Ovary (tissue), 10 donors: ENCODE measurements at places on chromosomes 1 and 21. TPM values are rescaled to one million over a fixed set of nuclear protein-coding genes. Genes with fewer than 3 reads are reported as not detected.

Gene USP33
- 54.2 TPM for total RNA-seq

Gene SLC45A3
- 6.0 TPM for total RNA-seq

Gene HUNK
- 4.9 TPM for total RNA-seq

Gene ELAPOR1
- not detected for total RNA-seq

Gene TEKT2
- 4.2 TPM for total RNA-seq

Gene SPRR2B
- not detected for total RNA-seq

Gene KCNK2
- 1.6 TPM for total RNA-seq

Gene SLFNL1
- 0.72 TPM for total RNA-seq

Gene FCRL6
- 0.20 TPM for total RNA-seq

DNA sequence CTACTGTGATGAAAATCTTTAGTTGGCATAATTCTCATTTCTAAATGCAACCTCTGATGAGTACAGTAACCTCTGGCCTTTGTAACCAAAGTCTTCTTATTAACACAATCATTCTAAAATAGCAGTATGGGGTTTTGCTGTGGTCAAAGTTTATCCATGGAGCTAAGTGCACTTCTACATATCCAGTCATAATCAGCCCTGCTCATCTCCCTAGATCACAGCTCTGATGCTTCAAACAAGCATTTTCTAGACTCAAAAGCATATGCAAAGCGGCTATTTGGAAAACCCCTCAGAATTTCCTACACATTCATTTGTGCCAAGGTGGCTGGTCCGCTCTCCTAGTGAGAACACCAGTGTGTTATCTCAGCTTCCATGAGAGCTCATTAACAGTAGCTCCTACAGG, 418.6 kb downstream of the MRPL39 start:
- DNase-seq: no peak

- DNase-seq: no peak
Measured at GRCh38 chr1:26517766-26518049, 11.9 kb upstream of the RPS6KA1 start.

GRCh38 chr1:147349533-147349932, 107.0 kb downstream of the CHD1L start:
- DNase-seq: no peak

DNA sequence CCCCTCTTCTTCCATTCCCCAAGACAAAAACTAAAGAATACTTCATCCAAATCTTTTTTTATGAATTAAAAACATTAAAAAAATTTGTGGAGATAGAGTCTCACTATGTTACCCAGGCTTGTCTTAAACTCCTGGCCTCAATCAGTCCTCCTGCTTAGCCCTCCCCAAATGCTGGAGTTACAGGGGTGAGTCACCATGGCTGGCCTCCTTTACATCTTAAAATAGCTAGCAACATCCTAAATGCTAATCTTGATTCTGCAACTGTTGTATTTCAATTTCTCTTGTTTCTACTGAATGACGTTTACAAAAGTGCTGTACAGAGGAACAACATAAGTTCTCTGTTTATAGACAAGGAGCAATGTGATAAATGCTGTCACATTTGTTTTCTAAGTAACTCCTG, 483.5 kb downstream of the ADGRL2 start:
- no peak for DNase-seq

DNA sequence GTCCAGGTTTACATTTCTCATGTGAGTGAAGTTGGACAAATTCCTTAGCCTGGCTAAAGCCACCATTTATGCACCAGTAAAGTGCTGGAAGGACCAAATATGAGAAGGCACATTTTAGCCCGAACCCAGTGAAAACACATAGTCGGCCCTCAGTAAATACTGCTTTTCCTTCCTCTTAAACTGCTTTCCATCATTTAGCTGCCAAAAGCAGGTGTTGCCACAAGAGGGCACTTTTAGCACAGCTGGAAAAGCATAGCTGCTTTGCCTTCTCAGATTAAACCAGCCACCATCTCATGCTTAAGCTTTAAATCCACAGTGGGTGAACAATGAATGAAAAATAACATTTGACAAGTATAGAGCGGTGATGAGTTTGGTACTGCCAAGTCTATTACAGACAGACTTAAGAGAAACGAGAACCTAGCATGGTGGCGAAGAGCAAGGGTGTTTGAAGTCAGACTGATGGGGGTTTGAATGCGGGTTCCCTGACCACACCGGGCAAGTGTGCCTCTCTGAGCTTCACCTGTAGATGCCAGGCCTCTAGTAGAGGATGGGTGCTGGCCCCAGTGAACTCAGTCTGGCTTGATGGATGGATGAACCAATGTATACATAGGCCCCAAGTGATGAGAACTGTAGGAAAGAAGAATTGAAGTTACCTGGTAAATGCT, 57.8 kb downstream of the SLC35D1 start:
- DNase-seq: peak; percentile 21

DNA sequence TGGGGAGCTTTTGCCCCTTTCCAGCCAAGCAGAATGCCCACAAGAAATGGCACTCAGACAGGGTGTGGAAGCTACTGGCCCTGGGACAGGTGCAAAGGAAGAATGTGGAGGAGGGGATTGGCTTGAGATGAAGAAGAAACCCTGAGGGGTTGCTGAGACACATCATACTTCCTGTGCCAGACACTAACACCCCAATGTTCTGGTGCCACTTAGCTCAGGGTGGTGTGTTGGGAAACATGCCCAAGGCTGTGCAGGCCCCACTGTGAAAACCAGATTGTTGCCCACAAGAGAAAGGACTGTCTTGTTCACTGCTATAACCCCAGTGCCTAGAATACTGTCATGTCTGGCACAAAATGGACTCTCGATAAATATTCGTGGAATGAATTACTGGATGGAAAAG, 9.9 kb upstream of the PAQR6 start:
- no peak for DNase-seq

GRCh38 chr1:109803901-109804331, 40.2 kb upstream of the EPS8L3 start:
- no peak for DNase-seq

DNA sequence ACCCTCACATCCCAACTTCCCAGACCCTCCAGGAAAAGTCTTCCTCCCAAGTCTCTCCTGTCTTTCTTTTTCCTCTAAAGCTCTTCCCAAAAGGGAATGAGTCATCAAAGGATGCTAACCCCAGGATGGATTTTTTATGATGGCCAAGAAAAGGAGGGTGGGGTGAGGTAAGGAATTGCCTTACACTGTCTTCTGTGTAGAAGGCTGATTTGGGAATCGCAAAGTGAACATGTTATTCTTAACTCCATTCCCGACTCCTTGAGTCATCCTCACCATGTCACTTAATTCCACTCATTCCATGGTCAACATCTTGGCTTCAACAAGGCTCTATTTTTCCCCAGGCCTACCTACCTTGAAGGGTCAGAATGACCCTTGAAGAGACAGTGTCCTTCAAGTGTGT, 44.0 kb downstream of the TBX15 start:
- DNase-seq: no peak

- no peak for DNase-seq
Measured at GRCh38 chr1:31596737-31597097, 20.4 kb downstream of the TINAGL1 start.

GRCh38 chr1:223269006-223269405, 95.0 kb downstream of the SUSD4 start:
- no peak for DNase-seq

DNA sequence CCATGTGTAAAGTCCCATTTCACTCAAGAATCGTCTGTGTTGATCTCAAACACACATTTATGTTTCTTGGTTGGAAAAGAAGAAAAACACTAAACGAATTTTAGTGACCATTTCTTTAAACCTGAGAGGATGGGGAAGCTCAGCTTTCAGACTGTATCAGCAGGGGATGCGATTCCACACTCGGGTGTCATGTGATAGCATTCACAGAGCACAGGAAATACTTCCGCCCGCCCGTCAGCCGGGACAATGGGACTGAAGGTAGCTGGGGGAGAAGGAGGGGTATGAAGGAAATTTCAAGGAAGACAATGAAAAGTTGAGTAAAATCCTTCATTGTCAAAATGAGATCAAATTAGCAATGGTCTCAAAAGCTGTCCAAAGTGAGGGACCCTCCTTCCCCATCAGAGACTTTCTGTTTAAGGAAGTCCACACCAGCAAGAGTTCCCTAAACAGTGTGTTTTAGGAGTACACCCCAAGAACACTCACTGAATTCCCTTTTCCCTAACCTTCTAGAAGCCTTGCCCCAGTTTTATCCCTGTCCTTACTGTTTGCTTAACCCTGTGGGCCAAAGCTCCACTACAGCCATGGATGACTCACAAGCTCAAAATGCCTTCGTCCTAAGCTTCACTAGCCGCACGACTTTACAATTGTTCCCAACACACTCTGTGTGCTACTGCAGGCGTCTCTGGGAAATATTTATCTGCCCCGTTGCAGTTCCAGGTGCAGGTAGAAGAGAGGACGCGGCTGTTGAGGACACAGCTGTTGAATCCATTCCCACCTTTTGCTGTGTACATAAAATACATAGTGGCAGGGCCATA, 51.4 kb upstream of the SIM2 start:
- DNase-seq: no peak

DNA sequence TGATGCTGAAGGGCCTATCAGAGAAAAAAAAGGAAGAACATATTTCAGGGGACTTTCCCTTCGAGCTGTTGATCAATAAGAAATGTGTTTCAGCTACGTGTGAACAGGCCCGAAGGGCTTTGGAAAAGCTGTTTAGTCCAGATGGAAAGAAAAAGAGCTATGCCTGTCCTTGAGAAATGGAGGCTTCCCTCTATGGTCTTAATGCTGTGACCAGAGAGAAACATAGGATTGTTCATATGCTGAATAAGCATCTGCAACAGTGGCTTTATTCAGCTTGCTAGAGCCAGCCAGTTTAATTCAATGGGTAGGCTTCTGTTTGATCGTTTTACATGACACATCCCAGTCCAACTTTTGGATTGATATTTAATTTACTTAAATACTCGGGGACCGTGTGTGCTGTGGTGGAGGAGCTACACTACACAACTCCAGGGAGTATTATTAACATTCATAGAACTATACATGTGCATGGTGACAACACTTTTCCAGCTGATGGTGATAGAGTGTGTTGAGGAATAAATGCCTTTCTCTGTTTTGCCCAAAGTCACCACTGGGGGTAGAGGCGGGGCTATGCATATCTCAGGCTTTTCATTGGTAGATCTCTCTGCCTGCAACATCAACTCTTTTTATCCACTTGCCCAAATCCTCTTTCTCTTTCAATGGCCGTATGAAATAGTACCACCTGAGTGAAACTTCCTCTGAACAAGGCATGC, 106.7 kb upstream of the C8B start:
- no peak for DNase-seq

- DNase-seq: peak; percentile 51
Measured at GRCh38 chr1:18901952-18902522, 318 bp downstream of the ALDH4A1 start.

DNA sequence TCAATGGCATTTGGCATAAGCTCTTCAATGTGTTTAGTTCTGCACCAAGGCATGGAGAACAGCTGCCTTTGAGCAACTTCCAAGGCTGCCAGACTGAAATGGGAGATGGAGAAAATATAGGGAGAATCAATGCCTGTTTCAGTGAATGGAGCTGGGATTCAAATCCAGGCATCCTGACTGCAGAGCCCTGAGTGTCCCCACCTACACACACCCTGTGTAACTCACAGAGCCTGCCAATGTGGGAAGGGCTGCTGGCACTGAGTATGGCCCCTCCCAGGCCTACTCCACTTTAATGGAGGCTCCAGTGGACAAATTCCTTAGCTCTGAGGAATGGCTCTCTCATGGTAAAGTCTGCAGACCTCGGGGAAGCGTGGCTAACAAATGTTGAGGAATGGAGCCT, 145.6 kb upstream of the TNR start:
- no peak for DNase-seq

DNA sequence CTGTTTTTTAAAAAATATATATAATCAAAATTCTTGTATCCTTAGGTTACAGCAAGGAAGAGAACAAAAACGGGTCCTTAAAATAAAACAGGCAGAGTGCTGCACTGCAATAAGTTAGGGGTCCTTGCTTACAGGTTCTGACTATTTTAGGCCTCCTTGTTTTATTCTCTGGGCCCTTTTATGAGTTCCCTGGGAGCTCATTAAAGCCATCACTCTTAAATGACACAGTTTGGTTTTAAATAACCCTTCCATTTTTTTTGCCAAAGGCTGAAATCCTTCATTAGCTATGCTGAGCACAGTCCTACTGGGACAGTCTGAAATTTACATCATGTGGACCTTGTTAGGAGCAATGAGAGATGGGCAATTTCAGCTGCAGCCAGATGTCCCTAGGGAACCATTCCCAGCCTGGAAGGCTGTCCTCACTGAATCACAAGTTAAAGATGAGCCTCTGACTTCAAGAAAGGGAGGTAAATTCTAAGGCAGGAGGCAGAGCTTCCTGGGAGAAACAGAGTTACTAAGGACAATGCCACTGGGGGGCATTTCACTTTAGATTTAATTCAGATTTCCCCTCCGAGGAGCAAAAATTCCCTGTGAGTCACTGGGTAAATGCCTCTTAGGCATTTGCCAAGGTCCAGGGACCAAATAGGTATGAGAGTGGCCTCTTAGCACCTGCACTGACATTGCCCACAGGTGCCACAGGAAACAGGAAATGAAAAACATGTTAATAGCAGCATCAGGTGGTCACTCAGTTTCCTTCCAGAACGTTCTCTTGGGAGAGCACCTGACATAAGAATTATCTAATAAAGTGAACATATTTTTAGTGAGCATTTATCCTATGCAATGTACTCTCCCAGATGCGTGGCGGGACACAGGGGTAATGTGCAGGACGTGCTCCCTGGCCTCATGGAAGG, 3.8 kb upstream of the MUL1 start:
- DNase-seq: no peak

DNA sequence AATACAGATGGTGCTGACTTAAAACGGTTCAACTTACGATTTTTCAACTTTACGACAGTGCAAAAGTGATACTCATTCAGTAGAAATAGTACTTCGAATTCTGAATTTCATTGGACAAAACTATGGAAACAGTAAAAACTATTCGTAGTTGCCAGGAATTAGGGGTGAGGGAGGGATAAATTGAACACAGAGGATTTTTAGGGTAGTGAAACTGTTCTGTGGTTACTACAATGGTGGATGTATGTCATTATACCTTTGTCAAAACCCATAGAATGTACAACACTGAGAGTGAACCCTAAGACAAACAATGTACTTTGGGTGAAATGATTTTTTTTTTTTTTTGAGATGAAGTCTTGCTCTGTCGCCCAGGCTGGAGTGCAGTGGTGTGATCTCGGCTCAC, 7.5 kb downstream of the DDR2 start:
- DNase-seq: no peak

- no peak for DNase-seq
Measured at GRCh38 chr1:156887317-156887716, 6.2 kb upstream of the PEAR1 start.

GRCh38 chr1:97352936-97353382, 567.9 kb downstream of the DPYD start:
- DNase-seq: no peak

DNA sequence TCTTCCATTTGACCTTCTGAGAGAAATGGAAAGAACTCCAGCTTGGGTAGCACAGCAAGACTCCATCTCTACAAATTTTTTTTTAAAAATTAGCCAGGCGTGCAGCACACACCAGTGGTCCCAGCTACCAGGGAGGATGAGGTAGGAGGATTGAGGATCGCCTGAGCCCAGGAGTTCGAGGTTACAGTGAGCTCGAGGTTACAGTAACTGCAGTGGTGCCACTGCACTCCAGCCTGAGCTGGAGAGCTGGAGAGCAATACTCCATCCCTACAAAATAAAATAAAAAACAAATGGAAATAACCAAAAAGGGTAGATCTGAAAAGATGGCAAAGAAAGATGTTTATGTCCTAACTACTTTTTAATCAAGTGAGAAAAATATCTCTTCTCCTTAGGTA, 14.5 kb downstream of the POGZ start:
- DNase-seq: no peak
